Activated T-helper 2 cell treated with anti-CD3 and anti-CD28 coated beads, Interferon-gamma antibody, Interleukin-2, Interleukin-4, amounts not matched to agents 10 μg/mL and 5 μg/mL and 100 μg/mL, durations not matched to agents 14 hours and 24 hours and 36 hours (primary cell): ENCODE measurements at places on chromosomes 3 and 15. TPM values are rescaled to one million over a fixed set of nuclear protein-coding genes. Genes with fewer than 3 reads are reported as not detected.

The ALPK3 gene
- total RNA-seq, result 0.34 TPM in 2 replicates

The COL6A5 gene
- not detected in 2 replicates for total RNA-seq

The ANKRD34C gene
- not detected in 2 replicates for total RNA-seq

The GP9 gene
- not detected in 2 replicates for total RNA-seq

The RBPMS2 gene
- 0.09 TPM in 2 replicates for total RNA-seq

The CHL1 gene
- not detected in 2 replicates for total RNA-seq

The ITIH1 gene
- total RNA-seq, result not detected in 2 replicates

The PLA2G4B gene
- 8.0 and 10.5 TPM in 2 replicates for total RNA-seq

The SCG5 gene
- total RNA-seq, result 2.0 and 3.7 TPM in 2 replicates

The GOLGA6D gene
- not detected in 2 replicates for total RNA-seq

The MESP2 gene
- 0.39 and 0.41 TPM in 2 replicates for total RNA-seq

The GABRR3 gene
- not detected in 2 replicates for total RNA-seq

The ARHGAP11A gene
- 103 and 110 TPM in 2 replicates for total RNA-seq

The VEPH1 gene
- not detected in 2 replicates for total RNA-seq

The RASGRF1 gene
- 0.09 TPM in 1 of 2 replicates, not detected in the other for total RNA-seq
